ENCODE measurements at places on chromosomes 12 and 14.
A peak's percentile ranks its signal among the peaks of the same experiment; 100 is the strongest.

DNA sequence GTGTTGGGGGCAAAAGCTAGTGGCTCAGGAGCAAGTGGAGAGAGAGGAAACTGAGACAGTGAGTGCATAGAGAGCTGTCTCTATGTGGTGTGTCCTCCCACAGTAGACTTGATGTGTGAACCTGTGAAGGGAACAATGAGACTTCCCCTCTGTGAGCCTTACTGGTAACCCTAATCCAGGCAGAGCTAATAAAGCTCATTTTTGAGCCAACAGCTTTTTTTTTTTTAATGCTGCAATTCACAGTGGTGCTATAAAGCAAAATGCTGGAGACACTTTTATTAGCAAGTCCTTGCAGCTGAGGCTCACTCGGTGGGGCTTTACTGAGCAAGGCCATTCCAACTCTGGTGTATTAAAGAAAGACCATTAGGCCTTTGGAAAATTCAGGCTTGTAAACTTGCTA, 26.9 kb downstream of the FBXW8 start:
- no peak for DNase-seq

- DNase-seq = no peak
Measured at GRCh38 chr14:86708846-86709339, 1178.9 kb downstream of the FLRT2 start.

DNA sequence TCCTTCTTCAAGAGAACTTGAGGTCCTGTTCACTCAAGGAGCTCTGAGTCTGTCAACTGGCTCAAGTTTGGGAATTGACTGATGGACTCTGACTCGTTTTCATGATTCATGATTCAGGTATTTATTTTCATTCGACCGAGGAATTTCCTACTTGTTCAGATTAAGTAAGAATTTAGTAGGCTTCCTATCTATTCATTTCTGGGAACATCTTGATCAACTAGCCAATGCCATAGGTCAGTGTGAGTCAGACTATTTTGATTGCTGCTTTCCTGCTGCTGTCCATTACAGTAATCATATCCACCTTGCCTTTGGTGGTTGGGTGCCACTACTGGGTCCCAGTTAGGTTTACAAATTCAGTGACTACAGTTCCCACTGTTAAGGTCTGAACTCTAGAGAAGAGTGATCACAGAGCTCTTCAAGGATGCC, 6.1 kb downstream of the FAM186A start:
- DNase-seq = peak; percentile 93

- peak; percentile 31 for DNase-seq
Measured at GRCh38 chr12:72277415-72277814, 5.2 kb downstream of the TRHDE start.

- no peak for DNase-seq
Measured at GRCh38 chr12:2292560-2292959, 239.8 kb downstream of the CACNA1C start.

All from fibroblast of skin of back (primary cell).